Suppressor macrophage treated with lipopolysaccharide for 1 hour (primary cell): ENCODE measurements at places on chromosomes 3 and 15.

DNA sequence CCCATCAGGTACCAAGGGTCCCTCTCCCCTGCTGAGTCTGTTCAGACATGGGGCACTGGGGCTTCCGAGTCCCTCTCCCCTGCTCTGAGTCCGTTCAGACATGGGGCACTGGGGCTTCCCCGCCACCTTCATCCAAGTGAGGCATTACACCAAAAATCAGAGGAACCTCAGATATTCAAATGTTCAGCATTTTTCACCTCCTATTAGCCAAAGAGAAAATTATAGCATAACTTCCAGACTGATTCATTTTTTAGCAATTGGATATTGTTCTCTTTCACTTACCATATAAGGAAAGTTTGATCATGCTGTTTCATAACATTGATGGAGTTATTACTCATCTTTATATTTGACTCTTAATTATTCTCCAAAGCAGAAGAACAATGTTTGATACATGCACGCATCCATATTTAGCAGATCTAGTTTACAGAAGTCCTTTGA, 213.9 kb downstream of the MTHFS start:
- no peak for DNase-seq

DNA sequence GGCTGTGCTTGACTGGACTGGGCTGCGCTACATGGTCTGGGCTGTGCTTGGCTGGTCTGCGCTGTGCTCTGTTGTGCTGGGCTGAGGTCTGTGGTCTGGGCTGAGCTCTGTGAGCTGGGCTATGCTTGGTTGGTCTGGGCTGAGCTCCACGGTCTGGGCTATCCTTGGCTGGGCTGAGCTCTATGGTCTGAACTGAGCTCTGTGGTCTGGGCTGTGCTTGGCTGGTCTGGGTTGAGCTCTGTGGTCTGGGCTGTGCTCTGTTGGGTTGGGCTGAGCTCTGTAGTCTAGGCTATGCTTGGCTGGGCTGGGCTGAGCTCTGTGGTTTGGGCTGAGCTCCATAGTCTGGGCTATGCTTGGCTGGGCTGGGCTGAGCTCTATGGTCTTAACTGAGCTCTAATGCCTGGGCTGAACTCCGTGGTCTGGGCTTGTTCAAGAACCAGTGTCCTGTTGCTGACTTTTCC, 92.0 kb downstream of the PLXNA1 start:
- DNase-seq, result no peak

GRCh38 chr3:126733061-126733430, 29.0 kb downstream of the CHCHD6 start:
- no peak for DNase-seq

- no peak for DNase-seq
These were observed at the start of gene NR1I2 for GRCh38 chr3:119781330-119782198. NR1I2 (plus strand) TSS chr3:119782101.

DNA sequence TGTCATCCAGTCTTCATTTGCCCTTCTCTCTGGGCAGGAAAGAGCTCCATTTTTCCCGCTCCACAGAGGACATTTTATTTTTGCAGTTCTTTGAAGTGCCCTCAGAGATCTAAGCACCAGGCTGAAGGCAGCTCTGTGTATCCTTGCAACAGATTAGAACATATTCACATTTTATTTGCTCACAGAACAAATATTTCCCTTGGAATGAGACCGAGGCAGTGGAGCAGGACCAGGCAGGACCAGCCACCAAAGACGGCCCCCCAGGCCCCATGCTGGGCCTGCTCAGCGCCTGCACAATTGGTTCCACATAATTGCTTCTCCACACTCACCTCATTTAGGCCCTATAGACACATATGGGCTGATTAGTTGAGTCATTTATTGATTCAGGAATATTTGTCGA, 15.7 kb upstream of the ETV5 start:
- no peak for DNase-seq

- no peak for DNase-seq
These were observed 174.9 kb downstream of the SCAPER start for GRCh38 chr15:76730262-76730661.

GRCh38 chr15:67064607-67065530, 533 bp upstream of the SMAD3 start:
- peak; percentile 36 for DNase-seq

GRCh38 chr15:60382773-60383674, 14.8 kb downstream of the ANXA2 start:
- DNase-seq, result no peak

DNA sequence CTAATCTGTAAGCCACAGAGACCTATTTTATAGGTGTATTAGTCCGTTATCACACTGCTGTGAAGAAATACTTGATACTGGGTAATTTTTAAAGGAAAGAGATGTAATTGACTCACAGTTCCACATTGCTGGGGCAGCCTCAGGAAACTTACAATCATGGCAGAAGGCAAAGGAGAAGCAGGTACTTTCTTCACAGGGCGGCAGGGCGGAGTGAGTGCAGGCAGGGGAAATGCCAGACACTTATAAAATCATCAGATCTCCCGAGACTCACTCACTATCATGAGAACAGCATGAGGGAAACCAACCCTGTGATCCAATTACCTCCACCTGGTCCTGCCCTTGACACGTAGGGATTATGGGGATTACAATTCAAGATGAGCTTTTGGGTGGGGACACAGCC, 108.7 kb downstream of the GALK2 start:
- peak; percentile 17 for DNase-seq

DNA sequence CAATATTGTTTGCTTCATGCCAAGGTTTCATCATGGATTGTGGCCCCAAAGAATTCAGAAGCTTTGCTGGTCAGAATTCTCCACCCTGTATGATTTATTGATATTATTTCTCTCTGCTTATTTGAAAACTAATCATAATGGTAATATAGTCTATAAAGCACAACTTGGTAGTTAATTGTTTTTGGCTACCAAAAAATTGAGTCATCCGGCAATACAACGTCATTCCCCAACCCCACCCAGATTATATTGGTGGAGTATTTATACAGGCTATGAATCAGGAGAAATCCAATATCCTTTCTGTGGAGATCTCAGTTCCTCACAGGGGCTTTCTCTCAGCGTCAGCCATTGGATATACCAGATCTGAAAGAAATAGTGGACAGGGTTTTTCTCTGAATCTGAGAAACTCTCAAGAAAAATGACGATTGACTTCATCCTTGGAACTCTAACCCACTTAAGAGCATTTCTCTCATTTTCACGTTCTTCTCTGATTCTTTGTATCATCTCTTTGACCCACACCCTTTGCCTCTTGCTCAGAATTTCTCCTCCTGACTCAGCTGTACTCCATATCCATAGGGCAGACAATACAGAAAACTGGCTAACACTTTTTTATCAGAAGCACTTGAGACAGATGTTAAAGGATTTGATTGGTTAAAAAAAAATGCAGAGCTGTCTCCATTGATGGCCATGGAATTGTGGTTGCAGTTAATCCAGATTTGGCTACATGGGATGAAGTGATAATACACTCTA, 1055.8 kb upstream of the CADM2 start:
- no peak for DNase-seq

GRCh38 chr15:84983294-84983693, 1.6 kb downstream of the PDE8A start:
- DNase-seq, result peak; percentile 33
